Anterior cingulate cortex (tissue), 58 donors: ENCODE measurements at places on chromosomes 6 and 20.

DNA sequence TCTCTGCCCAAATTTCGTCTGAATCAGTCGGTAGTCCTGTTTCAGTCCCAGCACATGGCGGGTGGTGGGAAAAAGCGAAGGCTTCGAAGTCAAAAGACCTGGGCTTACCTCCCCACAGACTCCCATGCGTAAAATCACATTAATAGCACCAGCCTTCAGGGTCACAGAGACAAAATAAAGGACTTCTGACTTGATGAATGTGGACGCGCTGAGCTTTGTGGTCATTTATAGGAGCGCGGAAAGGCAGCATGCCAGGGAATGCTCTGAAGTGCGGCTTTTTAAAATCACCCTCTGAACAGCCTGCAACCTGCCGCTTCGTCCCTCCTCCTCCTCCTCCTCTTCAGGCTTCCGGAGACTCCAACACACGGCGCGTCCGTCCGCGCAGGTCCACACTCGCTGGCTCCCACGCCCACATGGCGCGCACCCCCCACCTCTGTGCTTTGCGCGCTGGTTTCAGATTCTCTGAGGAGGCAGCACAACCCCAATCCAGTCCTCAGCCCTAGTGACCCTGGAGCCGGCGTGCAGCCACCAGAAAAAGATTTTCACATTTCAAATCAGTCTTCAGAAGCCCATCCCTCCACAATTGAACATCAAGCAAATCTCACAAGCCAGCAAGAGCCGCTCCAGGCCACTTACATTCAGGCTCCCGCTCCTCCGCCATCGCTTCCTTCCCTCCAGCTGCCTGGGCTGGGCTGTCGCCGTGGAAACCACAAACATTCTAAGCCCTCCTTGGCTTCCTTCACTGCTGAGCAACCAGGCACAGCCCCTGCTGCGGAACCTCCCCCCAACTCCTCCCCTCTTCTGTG, at the start of gene C6orf118:
TSS of gene C6orf118 (minus strand) at position 680 of the 806 bp plus-strand sequence. CDS start at position 661, 19 bp downstream.
- DNase-seq: peak; percentile 66

DNA sequence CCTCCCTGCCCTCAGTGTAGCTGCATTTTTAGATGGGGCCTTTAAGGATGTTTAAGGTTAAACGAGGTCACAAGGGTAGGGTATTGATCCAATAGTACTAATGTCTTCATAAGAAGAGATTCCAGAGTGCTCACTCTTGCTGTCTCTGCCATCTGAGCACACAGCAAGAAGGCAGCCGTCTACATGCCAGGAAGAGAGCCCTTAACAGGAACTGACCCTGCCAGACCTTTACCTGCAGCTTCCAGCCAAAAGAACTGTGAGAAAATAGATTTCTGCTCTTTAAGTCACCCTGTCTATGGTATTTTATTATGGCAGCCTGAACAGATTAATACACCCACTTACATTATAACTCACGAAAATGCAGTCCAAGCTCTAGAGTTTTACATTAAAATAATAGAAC, 685.3 kb upstream of the MARCKS start:
- DNase-seq: no peak

- DNase-seq: no peak
Observed at GRCh38 chr20:57698116-57698866, 11.5 kb downstream of the PMEPA1 start.

- DNase-seq: no peak
Observed at GRCh38 chr6:163691049-163691448, 276.5 kb downstream of the QKI start.

DNA sequence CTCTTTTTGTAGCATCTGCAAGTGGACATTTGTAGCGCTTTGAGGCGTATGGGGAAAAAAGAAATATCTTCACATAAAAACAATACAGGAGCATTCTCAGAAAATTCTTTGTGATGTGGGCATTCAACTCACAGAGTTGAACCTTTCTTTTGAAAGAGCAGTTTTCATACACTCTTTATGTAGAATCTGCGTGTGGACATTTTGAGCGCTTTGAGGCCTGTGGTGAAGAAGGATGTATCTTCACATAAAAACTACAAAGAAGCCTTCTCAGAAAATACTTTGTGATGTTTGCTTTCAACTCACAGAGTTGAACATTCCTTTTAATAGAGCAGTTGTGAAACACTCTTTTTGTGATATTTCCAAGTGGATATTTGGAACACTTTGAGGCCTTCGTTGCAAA, 598.4 kb upstream of the ZNF337 start:
- no peak for DNase-seq

GRCh38 chr20:32364554-32365208, 6.5 kb downstream of the ASXL1 start:
- no peak for DNase-seq

- no peak for DNase-seq
Observed at GRCh38 chr6:94278146-94278545, 858.8 kb upstream of the EPHA7 start.

- DNase-seq: no peak
Observed at GRCh38 chr20:1401451-1401907, 8.6 kb upstream of the FKBP1A start.

DNA sequence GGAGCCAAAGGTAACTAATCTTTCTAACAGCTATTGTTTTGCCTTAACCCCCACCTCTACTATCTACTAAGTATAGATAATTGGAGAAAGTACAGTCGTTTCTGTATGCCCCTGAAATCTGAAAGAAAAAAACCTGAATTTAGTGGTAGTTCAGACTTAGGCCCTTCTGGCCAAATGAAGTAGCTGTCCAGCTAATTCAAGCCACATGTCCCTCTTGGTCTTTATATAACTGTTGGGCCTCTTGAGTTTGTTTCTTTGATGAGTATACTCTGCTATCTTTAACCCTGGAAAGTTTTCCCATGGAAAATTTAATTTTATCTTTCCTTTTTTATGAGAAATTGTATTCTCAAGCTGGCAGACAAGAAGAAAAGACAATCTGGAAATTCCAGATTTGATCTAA, 73.0 kb upstream of the FAM8A1 start:
- DNase-seq: no peak

DNA sequence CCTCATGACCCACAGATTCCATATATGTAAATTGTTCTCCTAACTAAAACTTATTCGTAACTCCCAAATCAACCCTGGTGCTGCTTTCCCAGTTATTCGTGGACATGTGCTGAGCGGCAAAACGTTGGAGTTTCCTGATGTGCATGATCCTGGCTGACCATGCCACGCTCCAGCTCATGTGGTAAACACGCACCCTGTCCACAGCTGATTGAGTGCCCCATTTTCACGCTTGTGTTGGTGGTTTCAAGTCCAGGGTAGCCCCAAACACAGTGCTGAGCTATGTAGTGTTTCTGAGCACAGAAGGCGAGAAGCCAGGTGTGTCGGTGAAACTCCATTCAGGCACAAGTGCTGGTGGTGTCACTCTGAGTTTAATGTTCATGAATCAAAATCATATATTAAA, 19.1 kb upstream of the FOXC1 start:
- no peak for DNase-seq

GRCh38 chr6:38221251-38221650, 401.7 kb downstream of the ZFAND3 start:
- no peak for DNase-seq

DNA sequence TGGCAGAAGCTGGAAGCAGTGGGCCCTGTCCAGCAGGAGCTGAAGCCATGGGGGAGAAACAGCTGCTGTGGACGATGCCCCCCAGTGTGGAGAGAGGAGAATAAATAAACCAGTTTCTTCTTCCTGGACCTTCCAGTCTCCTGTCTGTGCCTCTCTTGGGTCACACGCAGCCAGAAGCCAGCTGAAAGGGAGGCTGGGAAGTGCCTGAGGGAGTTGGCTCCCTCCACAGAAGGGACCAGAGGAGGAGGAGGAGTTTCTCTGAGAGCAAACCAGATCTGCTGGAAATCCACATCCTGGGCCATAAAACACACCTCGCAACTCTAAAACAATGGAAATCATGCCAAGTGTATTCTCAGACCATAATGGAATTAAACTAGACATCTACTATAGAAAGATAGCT, 577.0 kb downstream of the CDH26 start:
- no peak for DNase-seq

DNA sequence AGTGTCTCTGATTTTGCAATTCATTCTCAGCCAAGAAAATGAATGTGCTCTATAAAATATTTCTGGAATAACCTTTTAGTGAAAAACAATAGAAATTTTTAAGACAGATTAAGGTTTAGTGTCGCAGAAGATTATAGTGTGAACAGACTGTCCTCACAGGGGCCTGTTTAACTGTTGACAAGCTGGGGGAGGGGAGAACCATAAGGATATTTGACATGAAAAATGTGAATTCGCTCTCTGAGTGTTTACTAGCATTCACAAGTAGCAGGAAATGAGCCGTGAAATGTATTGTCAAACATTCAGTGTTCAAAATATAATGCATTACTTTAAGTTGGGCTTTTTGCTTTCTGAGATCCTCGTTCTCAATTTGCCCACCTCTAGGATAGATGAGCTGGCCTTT, 134.8 kb upstream of the TSHZ2 start:
- no peak for DNase-seq

- no peak for DNase-seq
Observed at GRCh38 chr20:3133155-3133554, 26.5 kb downstream of the FASTKD5 start.

GRCh38 chr6:31559958-31560696, 12.0 kb upstream of the LTA start:
- no peak for DNase-seq

GRCh38 chr20:32111156-32111686, 1.7 kb downstream of the TM9SF4 start:
- DNase-seq: no peak

GRCh38 chr6:165841153-165841558, 178.1 kb upstream of the PDE10A start:
- no peak for DNase-seq

- DNase-seq: no peak
Observed at GRCh38 chr20:24382331-24382730, 87.1 kb upstream of the SYNDIG1 start.

DNA sequence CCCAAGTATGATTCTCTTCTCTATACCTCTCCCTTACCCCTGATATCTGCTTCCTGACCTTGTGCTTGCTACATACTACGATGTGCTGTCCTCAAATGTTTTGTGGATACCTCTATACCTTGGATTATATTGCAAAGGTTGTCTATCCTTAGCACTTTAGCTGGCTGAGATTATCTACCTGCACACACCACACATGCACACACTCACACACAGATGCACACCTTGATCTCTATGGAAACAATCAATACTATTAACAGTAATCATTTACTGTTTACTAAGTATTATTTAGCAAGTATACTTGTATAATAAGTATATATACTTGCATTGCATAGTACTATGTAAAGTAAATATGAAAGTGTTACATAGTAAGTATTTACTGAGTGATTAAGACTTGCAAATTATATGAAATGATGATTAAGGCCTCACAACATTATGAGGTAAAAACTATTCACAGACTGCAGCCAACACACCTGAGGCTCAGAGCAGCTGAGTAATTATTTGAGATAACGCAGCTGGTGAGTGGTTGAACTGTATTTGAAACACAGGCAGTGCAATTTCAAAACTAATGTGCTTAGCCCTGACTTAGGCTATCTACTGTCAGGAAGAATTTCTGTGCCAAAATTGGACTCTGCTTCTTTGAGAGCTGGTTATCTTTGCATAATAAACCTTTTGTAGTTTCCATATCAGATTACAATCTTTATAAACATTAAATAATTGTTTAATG, 699.9 kb downstream of the FRK start:
- no peak for DNase-seq

DNA sequence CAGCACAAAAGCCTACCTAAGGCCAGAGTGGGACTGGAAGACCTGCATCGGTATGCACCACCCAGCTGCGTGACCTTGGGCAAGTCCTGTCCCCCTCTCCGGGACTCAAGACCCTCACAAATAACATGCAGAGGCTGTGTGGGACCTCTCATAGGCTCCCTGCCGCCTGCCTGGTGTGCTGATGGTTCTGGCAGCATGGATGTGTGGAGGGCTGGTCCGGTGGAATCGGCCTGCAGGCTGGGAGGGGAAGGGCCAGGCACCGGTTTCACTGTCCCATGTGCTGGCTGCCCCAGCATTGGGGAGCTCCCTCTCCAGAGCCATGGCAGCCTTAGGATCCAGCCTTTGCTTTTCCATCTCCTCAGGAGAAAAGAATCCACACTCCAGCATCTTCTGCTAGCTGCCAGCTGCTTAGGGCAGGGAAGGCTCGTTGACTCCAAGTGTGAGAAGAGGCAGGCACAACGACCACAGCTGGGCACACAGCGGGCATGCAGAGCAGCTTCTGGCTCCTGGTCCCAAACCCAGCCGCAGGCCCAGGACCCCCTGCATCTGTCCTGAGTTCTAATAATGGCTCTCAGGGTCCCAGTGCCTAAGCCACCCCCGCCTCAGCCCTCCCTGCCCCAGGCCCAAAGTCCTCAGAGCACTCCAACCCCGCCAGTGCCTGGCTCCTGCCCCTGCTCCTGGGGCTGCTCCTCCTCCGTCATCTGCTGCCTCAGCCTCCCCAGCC, 32.5 kb downstream of the TFEB start:
- DNase-seq: no peak

GRCh38 chr20:6126846-6127245, 4.0 kb upstream of the FERMT1 start:
- DNase-seq: no peak

GRCh38 chr6:155115893-155116570, 120.9 kb downstream of the TIAM2 start:
- no peak for DNase-seq

DNA sequence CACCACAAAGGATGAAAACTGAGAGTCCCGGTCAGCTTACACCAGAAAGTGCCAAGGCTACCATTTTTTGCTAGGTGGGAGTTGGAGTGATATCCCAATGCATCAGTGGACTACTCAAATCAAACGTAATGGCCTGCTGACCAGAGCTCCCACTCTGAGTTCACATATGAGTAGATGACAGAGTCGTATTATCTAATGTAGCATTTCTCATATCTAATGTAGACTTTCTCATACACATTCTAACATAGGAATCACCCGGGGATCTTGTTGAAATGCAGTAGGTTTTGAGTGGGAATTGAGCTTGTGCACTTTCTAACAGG, 38.4 kb upstream of the FUCA2 start:
- DNase-seq: no peak

- peak; percentile 30 for DNase-seq
Observed at GRCh38 chr6:132813173-132813856, 1.1 kb upstream of the RPS12 start.

GRCh38 chr20:39602649-39603048, 640.5 kb downstream of the DHX35 start:
- no peak for DNase-seq

GRCh38 chr20:58719971-58720371, 27.4 kb downstream of the NPEPL1 start:
- no peak for DNase-seq

DNA sequence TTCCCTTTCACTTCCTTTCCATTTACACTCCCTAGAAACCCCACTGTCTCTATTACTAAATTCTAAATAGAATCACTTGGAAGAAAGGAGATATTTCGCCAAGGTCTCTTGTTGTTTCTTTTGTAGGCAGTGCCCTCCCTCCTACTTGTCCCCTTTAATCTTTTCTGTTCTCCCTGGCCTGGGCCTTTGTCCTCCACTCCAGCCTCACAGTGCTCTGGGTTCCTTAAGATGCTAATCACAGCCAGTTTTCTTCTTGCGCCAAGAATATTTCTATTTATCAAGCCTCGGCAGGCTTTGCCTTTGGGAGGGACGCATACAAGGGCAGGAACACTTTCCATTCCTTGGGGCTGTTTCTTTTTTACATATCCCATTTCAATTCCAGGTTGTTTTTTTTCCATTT, 520.6 kb upstream of the CHD6 start:
- peak; percentile 2 for DNase-seq
